ENCODE measurements at places on chromosomes 5 and 9.

- DNase-seq, result no peak
Measured at GRCh38 chr9:32873553-32873952, 90.2 kb downstream of the TMEM215 start.

DNA sequence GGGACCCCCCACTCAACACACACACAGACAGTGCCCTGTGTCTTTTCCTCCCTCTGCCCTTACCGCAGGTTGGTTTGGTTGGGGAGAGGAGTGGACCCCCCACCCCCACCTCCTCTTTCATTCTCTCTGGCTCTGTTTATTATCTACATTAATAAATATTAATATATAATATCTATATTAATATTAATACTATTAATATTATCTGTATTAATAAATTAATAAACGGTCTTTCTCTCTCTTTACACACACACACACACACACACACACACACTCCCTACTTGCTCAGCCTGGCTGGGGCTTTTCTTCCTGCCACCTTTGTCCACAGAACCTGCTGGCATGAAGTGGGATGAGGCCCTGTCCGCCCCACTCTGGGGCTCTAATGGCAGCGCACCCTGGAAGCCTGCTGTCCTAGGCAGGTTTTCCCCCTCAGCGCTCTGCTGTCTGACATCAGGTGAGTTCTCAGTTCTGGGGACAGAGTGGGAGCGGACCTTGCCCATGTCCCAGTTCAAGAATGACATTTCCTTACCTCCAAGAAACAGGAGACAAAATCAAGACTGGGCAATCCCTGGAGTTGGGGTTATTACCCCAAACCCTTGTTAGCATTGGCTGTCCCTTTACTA, 10.5 kb upstream of the SMIM32 start:
- no peak for DNase-seq

- no peak for DNase-seq
Measured at GRCh38 chr9:31304576-31304975, 1079.9 kb upstream of the ACO1 start.

DNA sequence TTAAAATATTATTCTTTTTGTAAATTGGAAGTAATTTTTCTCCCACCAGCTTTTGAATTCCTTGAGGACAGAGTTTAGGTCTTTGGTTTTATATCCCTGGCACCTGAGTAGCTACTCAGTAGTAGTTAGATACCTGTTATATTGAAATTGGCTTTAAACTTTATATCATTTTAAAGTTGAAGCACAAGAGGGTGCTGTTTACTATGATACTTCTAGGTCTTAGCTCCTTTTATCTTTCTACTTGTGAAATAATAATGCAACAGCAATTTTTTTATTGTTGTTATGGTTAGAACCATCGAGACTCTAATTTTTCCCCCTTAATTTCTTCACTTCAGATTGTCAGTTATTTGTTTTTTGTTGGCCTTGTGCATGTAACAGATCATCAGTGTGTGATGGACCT, 46.3 kb downstream of the AP3S1 start:
- no peak for DNase-seq

- no peak for DNase-seq
Measured at GRCh38 chr5:75546830-75547229, 35.1 kb downstream of the POLK start.
